Activated naive CD4-positive, alpha-beta T cell treated with anti-CD3 and anti-CD28 coated beads for 36 hours (primary cell): ENCODE measurements at places on chromosomes 7 and 10.

DNA sequence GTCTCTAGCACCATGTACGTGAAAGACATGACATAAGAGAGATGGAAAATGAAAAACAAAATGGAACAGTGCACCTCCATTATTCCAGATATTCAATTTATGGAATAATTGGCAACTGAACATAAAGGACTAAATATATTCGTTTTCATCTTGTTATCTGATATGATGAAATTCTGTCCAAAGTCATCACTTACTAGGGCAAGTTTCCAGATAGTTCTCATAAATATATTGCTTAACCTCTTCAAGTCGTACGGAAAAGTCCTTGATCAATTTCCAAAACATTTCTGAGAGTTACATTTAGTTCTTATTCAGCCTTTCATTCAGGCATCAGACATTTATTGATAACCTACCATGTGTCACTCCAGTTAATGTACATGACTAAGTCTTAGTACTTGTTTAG lies 185.2 kb downstream of the HGF start:
- DNase-seq: no peak

DNA sequence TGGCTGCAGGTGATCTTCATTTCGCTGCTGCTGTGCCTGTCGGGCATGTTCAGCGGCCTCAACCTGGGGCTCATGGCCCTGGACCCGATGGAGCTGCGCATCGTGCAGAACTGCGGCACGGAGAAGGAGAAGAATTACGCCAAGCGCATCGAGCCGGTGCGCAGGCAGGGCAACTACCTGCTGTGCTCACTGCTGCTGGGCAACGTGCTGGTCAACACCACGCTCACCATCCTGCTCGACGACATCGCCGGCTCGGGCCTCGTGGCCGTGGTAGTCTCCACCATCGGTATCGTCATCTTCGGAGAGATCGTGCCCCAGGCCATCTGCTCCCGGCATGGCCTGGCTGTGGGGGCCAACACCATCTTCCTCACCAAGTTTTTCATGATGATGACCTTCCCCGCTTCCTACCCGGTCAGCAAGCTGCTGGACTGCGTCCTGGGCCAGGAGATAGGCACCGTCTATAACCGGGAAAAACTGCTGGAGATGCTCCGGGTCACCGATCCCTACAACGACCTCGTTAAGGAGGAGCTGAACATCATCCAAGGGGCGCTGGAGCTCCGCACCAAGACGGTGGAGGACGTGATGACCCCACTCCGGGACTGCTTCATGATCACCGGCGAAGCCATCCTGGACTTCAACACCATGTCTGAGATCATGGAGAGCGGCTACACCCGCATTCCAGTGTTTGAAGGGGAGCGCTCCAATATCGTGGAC lies 1.3 kb downstream of the CNNM2 start:
- peak; percentile 22 for DNase-seq

GRCh38 chr10:110358869-110359629 lies 54.3 kb upstream of the SMNDC1 start:
- no peak for DNase-seq

GRCh38 chr10:49115796-49116508 lies 630 bp upstream of the VSTM4 start:
- DNase-seq: peak; percentile 12

GRCh38 chr7:140584195-140584851 lies 56.3 kb downstream of the DENND2A start:
- DNase-seq: no peak

GRCh38 chr10:124415210-124415609 lies 3.5 kb downstream of the OAT start:
- DNase-seq: no peak

GRCh38 chr7:104206841-104207240 lies 972 bp downstream of the ORC5 start:
- DNase-seq: no peak

DNA sequence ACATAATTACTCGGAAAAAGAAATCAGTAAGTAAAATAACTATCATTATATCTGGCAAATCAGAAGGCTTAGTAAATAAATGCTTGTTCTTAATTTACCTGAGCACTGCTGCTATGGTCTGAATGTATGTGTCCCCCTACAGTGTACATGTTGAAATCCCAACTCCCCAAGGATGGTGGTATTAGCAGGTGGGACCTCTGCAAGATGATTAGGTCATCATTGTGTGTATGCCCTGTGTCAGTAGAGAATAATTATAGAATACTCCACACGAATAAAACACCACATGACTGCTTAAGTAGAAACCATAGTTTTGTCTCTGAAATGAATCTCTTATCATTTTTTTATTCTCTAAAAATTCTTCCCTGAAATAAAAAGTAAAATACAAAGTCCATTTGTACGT lies 101.6 kb downstream of the RNF133 start:
- DNase-seq: no peak

GRCh38 chr10:99984211-99985034 lies 25.3 kb downstream of the DNMBP start:
- no peak for DNase-seq

DNA sequence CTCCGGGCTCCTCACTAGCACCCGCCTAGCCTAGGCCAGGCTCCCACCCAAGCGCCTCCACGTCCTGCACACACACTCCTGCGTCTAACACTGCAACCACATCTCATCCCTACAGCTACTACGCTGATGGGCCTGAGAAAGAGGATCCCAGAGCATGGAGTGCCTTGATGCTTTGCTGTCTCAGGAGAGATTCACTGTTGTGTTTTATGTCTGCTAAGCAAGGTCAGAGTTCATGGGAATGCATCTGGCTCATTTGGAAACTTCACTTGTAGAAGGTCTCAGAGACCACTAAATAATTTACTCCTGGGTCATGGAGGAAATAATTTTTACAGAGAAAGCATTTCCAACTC lies 88.7 kb downstream of the SLIT1 start:
- DNase-seq: no peak

- no peak for DNase-seq
These were observed 225.0 kb downstream of the CACNB2 start for GRCh38 chr10:18364987-18365775.

GRCh38 chr10:16545116-16545736 lies 23.5 kb upstream of the C1QL3 start:
- peak; percentile 22 for DNase-seq

DNA sequence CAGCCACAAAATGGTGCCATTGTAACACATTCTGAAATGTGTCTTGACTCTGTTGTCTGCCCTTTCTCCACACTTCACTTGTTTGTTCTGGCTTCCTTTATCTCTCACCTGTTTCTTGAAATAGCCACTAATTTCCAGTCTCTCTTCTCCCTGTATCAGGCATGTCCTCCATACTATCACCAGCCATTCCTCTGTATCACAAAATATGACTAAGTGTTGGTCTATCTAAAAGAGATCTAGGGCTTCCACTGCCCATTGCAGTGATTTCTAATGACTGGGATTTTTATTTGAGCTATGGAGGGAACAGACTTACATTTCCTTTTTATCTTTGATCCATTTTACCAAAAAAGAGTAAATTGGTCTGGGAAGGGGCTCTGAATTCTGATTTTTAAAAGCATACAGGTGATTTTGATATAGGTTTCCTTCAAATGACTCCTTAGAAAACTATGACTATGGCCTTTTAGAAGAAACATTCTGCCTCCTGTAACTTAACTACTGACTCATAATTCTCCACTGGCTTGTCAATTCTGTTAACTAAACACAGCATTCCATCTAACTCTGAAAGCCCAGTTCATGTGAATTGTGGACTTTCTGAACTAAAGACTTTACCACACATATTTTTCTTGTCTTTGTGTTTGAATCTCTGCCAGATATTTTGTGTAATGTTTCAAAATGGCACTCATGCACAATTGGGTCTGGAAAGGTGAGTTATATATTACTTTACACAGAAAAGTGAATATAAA lies 1121.4 kb downstream of the XPNPEP1 start:
- DNase-seq: no peak

DNA sequence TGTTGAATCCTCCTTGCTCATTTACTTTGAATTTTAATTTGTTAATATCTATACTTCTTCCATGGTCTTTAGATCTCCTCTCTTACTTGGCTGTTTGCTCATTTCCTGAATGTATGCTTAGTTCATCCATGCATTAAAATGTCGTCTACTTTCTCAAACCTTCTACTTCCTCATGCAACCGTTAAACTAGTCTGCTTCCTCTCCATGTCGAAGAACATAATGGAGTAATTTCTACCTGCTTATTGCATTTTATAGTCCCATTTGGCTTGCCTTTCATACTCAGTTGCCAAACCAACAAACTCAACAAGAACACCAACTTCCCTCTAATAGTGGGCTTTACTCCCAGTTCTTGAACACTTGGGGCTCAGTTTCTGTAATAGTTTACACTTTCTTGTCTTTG lies 43.8 kb upstream of the SEMA3D start:
- no peak for DNase-seq

GRCh38 chr7:88254721-88255424 lies 35.0 kb upstream of the SRI start:
- DNase-seq: no peak

DNA sequence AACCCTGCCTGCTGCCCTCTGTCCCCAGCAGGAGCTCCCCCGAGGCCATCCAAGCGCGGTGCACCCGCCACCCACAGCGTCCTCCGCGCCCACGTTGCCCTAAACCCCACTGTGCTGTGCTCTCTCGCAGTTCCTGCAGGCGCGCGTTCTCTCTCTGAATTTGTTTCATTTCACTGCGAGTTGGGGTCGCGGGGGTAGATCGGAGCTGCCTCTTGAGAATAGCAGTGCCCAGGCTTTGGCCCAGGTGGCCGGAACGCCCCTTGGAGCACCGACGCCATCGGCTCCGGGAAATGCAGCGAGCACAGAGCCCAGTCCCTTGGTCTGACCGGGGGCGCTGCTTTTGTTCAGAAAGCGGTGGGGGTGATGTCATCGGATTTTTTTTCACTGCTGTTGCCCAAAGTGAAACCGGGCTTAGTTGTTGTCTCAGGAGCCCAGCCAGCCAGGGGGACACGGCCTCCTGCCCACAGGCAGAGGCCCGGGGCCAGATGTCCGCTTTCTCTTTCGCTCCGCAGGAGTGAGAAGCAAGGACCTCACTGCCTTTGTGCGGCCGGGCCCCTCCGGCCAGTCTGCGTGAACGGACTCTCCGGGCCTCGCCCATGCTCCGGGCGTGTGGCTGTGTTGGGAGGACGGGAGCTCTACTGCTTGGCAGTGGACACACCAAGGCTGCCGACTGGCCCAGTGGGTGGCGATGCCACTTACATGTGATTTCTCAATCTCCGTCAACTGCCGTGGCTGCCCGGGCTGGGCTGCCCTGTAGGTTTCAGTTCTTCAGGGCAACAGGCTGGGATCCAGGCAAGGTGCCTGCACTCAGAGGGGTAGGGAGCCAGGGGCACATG lies 43.1 kb downstream of the FOXK1 start:
- peak; percentile 69 for DNase-seq

DNA sequence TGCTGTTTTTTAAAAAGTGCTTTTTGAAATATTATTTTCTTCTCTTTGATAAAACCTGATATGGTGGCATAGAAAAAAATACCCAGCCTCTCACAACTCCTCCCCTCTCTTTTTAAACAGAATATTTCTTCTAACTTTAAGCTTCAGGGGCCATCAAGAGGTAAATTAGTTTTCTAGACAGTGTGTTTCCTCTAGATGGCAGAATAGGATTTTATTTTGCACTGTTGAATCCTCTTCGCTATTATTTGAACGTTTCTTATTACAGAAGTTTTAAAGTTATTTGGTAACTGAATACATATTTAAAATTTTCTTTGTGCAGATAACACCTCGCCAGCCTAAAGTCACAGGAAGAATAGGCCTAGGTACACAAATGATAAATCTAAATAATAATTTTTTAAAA lies 30.3 kb downstream of the ARL5B start:
- no peak for DNase-seq

DNA sequence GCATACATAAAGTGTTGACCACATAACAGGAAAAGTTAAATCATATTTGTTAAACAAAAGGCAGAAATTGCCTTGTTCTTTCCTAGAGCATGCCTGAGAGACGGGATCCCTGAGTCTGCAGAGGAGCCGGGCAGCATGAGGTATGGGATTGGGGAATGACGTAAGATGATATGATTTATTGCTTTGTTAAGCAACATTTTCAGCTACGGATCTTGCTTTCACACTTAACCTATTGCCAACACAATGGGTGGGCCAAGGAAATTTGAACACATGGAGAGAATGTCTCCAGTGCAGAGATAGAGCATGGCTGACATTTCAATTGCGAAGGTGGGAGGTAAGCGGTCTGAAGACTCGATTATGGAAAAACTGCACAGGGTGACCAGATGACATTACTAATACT lies 76.7 kb downstream of the EMX2 start:
- DNase-seq: no peak
